Fibroblast of lung (primary cell): ENCODE measurements at places on chromosomes 11 and 22. TPM values are rescaled to one million over a fixed set of nuclear protein-coding genes. Genes with fewer than 3 reads are reported as not detected.

SLC22A8 gene
- not detected in 2 replicates for total RNA-seq

PGM2L1 gene
- 3.1 and 4.1 TPM in 2 replicates for total RNA-seq

BIK gene
- not detected in 2 replicates for total RNA-seq

ATL3 gene
- 120 and 147 TPM in 2 replicates for total RNA-seq

CATSPERZ gene
- 0.33 and 1.0 TPM in 2 replicates for total RNA-seq

GTSE1 gene
- 0.26 and 2.0 TPM in 2 replicates for total RNA-seq

GAS2 gene
- total RNA-seq = 0.77 and 1.2 TPM in 2 replicates

FOSL1 gene
- 7.4 and 8.8 TPM in 2 replicates for total RNA-seq

SAA1 gene
- total RNA-seq = not detected in 2 replicates

GRCh38 chr22:29144786-29145160 lies 60.9 kb upstream of the EMID1 start:
- no peaks in the 10 kb centered on the region for H3K4me1 ChIP-seq

DNA sequence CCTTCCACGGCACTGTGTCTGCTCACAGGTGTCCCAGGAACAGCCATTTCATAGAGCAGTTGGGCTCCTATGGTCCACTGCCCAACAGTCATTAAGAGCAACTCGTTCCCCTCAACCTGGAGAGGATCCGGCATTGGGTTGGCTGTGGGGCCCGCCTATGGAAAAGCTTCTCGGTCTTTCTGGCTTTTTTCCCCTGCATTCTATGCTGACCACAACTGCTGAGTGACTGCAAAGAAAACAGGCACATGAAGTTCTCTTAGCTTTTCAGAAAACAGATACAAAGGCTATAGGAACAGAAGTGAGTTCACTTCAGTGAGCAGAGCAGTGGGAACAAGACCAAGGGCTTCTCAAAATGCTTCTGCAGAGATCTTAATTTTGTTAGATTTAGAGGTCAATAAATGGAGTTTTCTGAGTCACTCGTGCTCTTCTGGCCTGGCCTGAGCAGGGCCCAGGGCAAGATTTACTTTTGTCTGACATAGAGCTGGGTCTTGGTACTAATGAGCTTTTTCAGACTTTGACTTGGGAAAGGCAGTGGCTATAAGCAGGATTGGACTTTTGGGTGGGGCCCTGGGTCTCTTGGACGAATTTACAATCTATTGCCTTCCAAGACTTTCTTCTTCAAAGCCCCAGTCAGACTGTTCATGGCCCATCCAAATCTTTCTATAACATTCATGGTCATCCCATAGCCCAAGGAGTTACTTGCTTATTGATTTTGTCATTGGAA lies 13.6 kb upstream of the APOL5 start:
- H3K27ac ChIP-seq = no peak overlapping the region
- no peaks in the 10 kb centered on the region for H3K36me3 ChIP-seq
- H3K4me3 ChIP-seq = no peak overlapping the region
- peak; percentile 74 for DNase-seq
- H3K4me1 ChIP-seq = peaks cover 10% of the 10 kb centered on the region

- H3K36me3 ChIP-seq = peaks cover 1% of the 10 kb centered on the region
- DNase-seq = no peak
- H3K27me3 ChIP-seq = no peaks in the 10 kb centered on the region
- H3K27ac ChIP-seq = no peak overlapping the region
Observed at GRCh38 chr11:9697766-9698165, 33.9 kb downstream of the SWAP70 start.

DNA sequence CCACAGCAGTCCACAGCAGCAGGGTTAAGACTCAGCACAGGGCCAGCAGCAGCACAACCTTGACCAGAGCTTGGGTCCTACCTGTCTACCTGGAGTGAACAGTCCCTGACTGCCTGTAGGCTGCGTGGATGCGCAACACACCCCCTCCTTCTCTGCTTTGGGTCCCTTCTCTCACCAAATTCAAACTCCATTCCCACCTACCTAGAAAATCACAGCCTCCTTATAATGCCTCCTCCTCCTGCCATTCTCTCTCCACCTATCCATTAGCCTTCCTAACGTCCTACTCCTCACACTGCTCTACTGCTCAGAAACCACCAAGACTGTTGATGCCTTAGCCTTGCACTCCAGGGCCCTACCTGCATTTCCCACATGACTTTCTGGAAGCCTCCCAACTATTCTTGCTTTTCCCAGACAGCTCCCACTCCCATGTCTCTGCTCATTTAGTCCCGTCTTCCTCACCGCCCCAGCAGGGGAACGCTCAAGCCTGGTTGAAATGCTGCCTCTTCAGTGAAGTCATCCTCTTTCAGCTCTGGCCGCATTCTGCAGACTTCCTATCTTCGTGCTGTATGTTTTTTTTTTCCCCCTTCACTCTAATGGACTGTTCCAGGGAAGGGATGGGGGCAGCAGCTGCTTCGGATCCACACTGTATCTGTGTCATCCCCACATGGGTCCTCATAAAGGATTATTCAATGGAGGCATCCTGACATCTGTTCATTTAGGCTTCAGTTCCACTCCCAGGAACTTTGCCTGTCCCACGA lies 3.3 kb downstream of the IL18BP start:
- H3K4me3 ChIP-seq = no peak overlapping the region
- H3K4me1 ChIP-seq = peaks cover 3% of the 10 kb centered on the region
- no peak for DNase-seq
- H3K27ac ChIP-seq = no peak overlapping the region
- no peaks in the 10 kb centered on the region for H3K27me3 ChIP-seq

DNA sequence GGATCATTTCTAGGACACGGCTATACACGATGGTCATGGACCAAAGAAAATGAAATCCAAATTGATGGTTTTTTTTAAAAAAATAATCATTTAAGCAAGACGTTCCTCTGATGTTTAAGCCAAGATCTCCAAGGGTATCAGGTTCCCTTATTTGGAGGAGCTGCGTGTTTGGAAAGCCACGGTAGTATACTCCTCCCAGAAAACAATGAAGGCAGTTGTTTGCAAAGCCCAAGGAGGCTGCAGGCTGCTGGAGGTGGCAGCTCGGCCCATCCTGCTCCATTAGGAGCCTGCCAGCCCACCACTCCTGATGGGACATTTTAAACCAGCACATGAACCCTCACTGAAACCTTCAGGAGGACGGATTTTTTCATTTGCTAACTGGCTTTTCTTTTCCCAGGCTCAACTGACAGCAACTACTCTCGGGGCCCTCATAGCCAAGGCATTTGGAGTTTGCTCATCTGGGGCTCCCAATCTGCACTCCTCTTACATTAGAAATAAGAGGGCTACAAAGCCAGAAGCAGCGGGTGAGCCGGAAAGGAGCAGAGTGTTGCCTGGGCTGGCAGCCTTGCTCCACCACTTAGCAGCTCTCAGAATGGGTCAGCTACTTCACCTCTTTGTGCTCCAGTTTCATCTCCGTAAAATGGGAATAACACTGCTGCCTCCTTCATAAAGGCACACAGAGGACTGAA lies 58.4 kb downstream of the ABTB2 start:
- H3K4me1 ChIP-seq = peaks cover 8% of the 10 kb centered on the region
- DNase-seq = no peak
- H3K27me3 ChIP-seq = no peaks in the 10 kb centered on the region
- H3K36me3 ChIP-seq = no peaks in the 10 kb centered on the region
- H3K27ac ChIP-seq = no peak overlapping the region

GRCh38 chr22:31872209-31872608 lies 72.1 kb upstream of the YWHAH start:
- no peak overlapping the region for H3K27ac ChIP-seq
- H3K4me1 ChIP-seq = no peaks in the 10 kb centered on the region
- DNase-seq = no peak
- no peaks in the 10 kb centered on the region for H3K36me3 ChIP-seq

DNA sequence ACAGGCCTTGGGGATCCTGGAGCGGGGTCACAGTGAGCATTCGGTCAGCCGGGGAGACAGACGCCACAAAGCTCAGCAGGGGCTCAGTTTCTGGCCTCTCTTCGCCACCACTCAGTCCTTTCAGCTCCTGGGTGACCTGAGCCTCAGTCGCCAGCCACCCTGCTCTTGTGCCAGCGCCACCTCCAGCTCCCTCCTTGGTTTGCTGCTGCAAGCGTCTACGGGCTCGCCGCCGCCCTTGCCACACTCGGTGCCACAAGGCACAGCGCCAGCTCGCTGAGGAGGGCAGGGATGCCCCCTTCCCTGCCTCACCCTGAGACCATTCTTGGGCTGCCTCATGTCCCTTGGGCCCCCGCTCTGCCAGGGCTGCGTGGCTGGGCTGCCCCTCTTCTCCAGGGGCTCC lies 1.5 kb upstream of the EEF1G start:
- H3K4me1 ChIP-seq = peaks cover 13% of the 10 kb centered on the region
- no peaks in the 10 kb centered on the region for H3K27me3 ChIP-seq
- peak overlapping the region; percentile 88 for H3K27ac ChIP-seq
- no peak for DNase-seq
- H3K4me3 ChIP-seq = peak overlapping the region; percentile 80

DNA sequence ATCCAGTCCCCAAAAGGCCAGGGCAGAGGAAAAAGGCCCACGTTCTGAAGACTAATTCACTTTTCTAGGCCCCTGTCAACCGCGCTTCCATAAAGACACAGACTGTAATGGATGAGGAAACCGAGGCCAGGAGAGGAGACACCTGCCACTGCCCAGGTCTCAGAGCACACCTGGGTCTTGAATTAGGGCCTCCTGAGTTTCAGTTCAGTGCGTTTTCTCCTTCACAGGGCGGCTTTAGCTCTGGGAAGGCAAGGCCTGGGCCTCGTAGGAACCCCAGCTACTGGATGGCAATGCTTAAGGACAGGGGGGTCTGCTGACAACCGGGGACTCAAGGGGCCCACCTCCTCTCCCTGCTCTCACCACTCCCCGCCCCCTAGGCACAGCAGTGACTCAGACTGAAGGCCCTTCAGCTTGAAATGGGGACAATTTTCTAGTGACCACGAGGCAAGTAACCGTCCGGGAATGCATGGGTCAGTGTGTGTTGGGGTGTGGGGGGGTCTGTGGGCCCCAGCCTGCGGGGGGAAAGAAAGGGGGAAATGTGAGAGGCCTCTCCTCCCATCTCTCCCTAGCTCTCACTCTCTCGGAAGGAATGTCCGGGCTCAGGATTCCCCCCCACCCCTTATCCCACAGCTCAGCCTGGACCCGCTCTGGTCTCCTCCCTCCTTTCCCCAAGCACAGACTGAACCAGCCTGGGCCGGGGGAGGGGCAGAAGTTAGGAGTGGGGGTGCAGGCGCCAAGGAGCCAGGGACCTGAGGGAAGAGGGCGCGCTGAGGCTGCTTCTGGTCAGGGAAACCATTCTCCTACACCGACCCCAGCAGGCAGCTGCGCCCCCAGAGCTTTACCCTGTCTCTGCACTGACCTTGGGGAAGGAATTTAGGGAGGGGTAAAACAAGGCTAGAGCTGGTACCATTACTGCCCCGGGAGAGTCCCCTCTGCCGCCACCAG lies 17.2 kb downstream of the CREB3L1 start:
- H3K4me1 ChIP-seq = peaks cover 77% of the 10 kb centered on the region
- peaks cover 3% of the 10 kb centered on the region for H3K36me3 ChIP-seq
- peak; percentile 98 for DNase-seq
- no peaks in the 10 kb centered on the region for H3K27me3 ChIP-seq
- peak overlapping the region; percentile 29 for H3K4me3 ChIP-seq
- peak overlapping the region; percentile 96 for H3K27ac ChIP-seq

- H3K27ac ChIP-seq = no peak overlapping the region
- H3K36me3 ChIP-seq = no peaks in the 10 kb centered on the region
- H3K27me3 ChIP-seq = peaks cover 8% of the 10 kb centered on the region
- DNase-seq = no peak
- peaks cover 12% of the 10 kb centered on the region for H3K4me1 ChIP-seq
- H3K4me3 ChIP-seq = no peak overlapping the region
Observed at GRCh38 chr22:38464992-38465672, 2.8 kb upstream of the KDELR3 start.

- DNase-seq = peak; percentile 41
- H3K27ac ChIP-seq = no peak overlapping the region
- no peaks in the 10 kb centered on the region for H3K36me3 ChIP-seq
- peaks cover 9% of the 10 kb centered on the region for H3K4me1 ChIP-seq
Observed at GRCh38 chr22:23182309-23183060, 2.2 kb downstream of the BCR start.

DNA sequence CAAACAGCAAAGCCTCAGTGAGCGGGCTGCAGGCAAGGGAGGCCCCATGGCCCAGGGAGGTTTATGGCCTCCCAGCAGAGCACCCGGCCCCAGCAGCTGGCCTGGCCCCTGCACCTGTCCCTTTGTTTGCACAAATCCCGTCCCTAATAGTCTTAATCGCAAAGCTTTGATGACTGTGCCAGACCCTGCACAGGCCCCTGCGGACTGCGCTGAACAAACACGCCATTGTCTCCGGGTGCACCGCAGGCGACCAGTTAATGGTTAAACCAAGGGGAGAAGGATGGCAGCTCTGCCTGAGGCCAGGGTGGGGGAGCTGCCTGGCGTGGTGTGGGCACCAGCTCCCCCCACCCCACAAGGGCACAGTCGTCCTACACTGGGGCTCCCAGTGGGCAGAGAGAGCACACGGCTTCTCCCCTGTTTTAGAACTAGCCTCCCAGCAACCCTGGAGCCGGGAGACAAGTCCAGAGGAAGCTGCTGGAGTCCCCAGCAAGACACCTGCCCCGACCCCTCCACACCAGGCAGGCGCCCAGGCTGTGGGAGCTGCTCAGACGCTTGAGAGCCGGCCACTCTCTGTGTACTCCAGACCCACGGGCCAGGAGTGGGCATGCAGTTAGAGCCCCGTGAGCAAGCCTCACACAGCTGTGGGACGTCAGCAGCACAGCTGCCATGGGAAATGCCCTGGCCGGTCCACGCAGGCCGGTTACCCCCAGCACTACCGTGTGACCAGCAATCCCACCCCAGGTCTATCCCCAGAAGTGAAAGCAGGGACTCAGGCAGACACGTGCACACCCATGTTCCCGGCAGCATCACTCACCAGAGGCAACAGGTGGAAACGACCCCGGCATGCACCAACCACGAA lies 39.7 kb upstream of the TH start:
- H3K4me3 ChIP-seq = no peak overlapping the region
- H3K27ac ChIP-seq = no peak overlapping the region

- H3K27me3 ChIP-seq = no peaks in the 10 kb centered on the region
- H3K36me3 ChIP-seq = no peaks in the 10 kb centered on the region
- no peaks in the 10 kb centered on the region for H3K4me1 ChIP-seq
- H3K27ac ChIP-seq = no peak overlapping the region
- no peak overlapping the region for H3K4me3 ChIP-seq
Observed at GRCh38 chr22:47063071-47063509, 300.6 kb downstream of the TBC1D22A start.

DNA sequence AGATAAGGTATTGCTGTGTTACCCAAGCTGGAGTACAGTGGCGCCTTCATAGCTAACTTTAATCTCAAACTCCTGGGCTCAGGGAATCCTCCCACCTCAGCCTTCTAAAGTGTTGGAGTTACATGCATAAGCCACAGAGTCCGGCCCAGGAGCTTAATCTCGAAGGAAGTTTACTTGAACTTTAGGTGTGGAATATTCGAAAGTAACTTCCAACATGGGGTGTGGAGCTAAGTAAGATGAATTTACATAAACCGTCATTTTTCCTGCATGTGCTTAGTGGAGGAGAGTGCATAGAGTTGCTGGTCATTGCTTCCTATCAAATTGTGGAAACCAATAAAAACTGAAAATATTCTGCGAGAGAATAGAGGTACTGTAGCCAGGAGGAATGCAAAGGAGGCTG lies 1.5 kb downstream of the ATG13 start:
- DNase-seq = peak; percentile 4
- H3K27ac ChIP-seq = no peak overlapping the region
- H3K4me1 ChIP-seq = no peaks in the 10 kb centered on the region
- H3K27me3 ChIP-seq = no peaks in the 10 kb centered on the region

- H3K36me3 ChIP-seq = no peaks in the 10 kb centered on the region
- peak; percentile 37 for DNase-seq
- H3K4me3 ChIP-seq = no peak overlapping the region
- no peaks in the 10 kb centered on the region for H3K27me3 ChIP-seq
- H3K4me1 ChIP-seq = peaks cover 4% of the 10 kb centered on the region
Observed at GRCh38 chr11:43784866-43785265, 95.8 kb upstream of the ALKBH3 start.

- no peak within 1 kb of the TSS for H3K27ac ChIP-seq
- H3K36me3 ChIP-seq = no peaks in the 10 kb centered on the region
- H3K27me3 ChIP-seq = no peaks in the 10 kb centered on the region
- peak within 1 kb of the TSS; percentile 46 for H3K4me3 ChIP-seq
- peak; percentile 21 for DNase-seq
Observed at GRCh38 chr11:46918083-46918787, at the start of gene LRP4. LRP4 (minus strand) TSS chr11:46918550; CDS start chr11:46918379, 171 bp downstream.
